ENCODE measurements at places on chromosomes 3 and 15.

- no peak for DNase-seq
These were observed 307.6 kb upstream of the LRRFIP2 start for GRCh38 chr3:37481982-37482381.

GRCh38 chr15:29113336-29114220, 156.0 kb downstream of the NSMCE3 start:
- no peak for DNase-seq

DNA sequence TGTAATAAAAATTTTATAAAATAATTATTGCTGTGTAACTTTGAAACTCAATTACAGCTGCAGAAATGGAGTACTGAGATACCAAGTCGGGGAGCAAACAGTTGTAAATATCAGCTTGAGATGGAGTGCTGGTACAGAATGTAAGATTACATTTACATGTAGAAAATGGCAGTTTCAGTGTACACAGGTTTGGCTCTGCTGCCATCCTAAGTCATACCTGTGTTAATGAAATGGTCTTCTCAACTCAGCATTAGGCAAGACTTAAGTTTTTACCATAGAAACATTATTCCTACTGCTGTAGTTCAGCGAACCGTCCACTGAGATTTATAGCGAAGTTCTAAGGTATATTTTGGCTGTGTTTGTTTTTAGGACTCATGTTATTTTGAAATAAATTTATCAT, 110.1 kb upstream of the TBL1XR1 start:
- DNase-seq: no peak

DNA sequence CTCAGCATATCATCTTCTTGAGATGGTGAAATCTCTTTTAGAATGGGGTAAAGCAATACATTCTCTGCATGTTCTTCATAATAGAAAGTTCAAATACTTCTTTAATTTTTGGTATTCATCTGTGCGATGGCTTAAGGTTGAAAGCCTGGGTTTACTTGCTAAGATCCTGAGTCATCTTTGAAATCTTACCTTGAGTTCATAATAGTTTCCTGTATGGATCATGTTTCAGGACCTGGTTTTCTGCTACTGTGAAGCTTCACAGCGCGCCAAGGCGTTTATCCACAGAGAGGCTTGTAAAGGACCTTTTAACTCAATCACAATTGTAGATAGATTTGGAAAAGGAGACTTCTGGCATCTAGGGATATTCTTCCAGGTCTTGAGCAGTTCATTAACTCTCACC, 39.0 kb downstream of the MED12L start:
- no peak for DNase-seq

- DNase-seq: no peak
These were observed 56.6 kb downstream of the CEP63 start for GRCh38 chr3:134542287-134542958.

- DNase-seq: no peak
These were observed 40.8 kb upstream of the ABHD17C start for GRCh38 chr15:80654299-80654698.

DNA sequence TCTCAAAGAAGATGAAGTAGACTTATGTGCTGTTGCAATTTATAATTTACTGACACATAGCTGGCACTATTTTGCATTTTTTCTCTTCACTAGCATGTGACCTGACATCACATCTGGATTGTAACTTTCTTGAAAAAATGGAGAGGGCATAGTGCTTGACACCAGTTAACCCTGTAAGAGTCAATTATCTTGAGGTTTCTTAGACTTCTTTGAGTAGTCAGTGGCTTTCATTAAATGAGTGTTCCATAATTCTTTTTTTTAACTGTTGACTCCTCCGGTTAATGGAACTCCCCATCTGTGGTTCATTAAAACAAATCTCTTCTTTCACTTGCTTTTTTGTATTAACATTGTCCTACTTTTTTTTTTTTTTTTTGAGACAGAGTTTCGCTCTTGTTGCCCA, 16.9 kb upstream of the PRKCI start:
- DNase-seq: no peak

DNA sequence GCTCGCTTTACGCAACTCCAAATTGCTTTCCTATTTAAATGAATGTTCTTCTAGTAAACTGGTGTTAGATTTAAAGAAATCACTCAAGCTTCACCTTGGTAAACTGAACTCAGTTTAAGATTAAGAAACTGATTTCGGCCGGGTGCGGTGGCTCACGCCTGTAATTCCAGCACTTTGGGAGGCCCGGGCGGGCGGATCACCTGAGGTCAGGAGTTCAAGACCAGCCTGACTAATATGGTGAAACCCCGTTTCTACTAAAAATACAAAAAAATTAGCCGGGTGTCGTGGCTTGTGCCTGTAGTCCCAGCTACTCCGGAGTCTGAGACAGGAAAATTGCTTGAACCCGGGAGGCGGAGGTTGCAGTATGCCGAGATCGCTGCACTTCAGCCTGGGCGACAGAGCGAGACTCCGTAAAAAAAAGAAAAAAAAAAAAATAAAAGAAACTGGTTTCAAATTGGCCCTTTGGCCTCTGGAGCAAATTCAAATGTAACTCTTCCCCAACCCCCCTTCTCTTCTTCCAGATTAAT, 1.7 kb downstream of the SKIL start:
- no peak for DNase-seq

- no peak for DNase-seq
These were observed 805 bp upstream of the PARP16 start for GRCh38 chr15:65287520-65287855.

- no peak for DNase-seq
These were observed 48.9 kb downstream of the SSUH2 start for GRCh38 chr3:8595695-8596115.

GRCh38 chr15:26325495-26325894, 447.4 kb downstream of the GABRB3 start:
- no peak for DNase-seq

DNA sequence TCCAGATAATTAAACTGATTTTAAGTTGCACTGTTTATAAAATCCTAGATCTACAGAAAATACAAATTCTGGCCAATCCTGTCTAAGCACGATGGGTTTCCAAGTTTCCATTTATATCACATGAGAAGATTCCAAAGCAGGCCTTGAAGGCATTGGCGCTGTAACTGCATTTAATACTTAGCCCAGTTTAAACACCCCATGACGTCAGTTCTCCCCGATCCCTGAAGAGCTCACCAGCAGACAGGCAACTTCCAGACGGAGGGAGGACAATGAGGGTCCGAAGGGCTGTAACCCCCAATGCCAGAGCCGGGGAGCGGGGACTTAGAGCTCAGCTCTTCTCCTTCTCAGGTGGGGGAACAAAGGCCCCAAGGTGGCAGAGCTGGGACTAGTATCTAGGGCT, 117.3 kb downstream of the XXYLT1 start:
- no peak for DNase-seq

- peak; percentile 37 for DNase-seq
These were observed 285.9 kb downstream of the XXYLT1 start for GRCh38 chr3:194985031-194985578.

DNA sequence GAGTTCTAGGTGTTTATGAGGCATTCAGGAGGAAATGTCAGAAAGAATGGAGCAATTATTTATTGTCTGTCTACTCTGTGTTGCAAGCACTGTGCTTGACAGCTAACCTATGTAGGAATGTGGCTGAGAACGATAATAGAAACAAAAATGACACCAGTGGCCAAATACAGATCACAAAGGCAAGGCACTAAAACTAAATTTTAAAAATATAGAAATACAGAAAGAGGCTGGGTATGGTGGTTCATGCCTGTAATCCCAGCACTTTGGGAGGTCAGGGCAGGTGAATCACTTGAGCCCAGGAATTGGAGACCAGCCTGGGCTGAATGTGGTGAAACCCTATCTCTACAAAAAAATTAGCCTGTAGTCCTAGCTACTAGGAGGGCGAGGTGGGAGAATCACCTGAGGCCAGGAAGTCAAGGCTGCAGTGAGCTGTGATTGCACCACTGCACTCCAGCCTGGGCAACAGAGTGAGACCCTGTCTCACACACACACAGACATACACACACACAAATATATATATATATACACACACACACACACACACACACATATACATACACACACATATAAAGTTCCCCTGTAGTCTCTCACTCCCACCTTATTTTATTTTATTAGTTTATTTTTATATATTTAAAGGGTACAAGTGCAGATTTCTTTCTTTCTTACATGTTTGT, 6.0 kb downstream of the PRKCI start:
- no peak for DNase-seq

- DNase-seq: no peak
These were observed 40.8 kb downstream of the RPLP1 start for GRCh38 chr15:69493406-69493805.

- DNase-seq: no peak
These were observed 130.1 kb downstream of the UACA start for GRCh38 chr15:70633103-70633831.

- no peak for DNase-seq
These were observed 332.3 kb downstream of the ERC2 start for GRCh38 chr3:56135941-56136340.

DNA sequence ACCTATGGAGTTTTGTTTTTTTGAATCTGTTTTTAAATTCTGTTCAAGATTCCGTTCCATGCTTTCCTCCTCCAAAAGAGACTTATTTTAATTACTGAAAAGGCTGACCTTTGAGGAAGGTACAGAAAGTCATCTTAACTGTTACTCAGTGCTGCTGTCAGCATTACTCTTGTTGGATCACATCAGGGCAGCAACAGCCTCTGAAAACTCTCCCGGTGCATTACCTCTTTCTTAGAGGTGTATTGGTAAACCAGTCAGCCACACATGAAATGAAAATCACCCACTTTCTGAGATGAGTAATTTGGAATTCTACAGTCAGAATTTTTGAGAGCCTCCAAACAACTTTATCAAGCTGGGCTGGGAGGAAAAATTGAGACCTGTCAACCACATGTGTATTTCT, 88.5 kb upstream of the LIMD1 start:
- DNase-seq: no peak

- no peak for DNase-seq
These were observed 26.4 kb upstream of the GLCE start for GRCh38 chr15:69133862-69134519.

- DNase-seq: no peak
These were observed 21.3 kb downstream of the MDFIC2 start for GRCh38 chr3:70291097-70291482.

- peak; percentile 58 for DNase-seq
These were observed at the start of gene DUSP7 for GRCh38 chr3:52056521-52056967. DUSP7 (minus strand) TSS chr3:52056571; CDS start chr3:52056366, 205 bp downstream.

DNA sequence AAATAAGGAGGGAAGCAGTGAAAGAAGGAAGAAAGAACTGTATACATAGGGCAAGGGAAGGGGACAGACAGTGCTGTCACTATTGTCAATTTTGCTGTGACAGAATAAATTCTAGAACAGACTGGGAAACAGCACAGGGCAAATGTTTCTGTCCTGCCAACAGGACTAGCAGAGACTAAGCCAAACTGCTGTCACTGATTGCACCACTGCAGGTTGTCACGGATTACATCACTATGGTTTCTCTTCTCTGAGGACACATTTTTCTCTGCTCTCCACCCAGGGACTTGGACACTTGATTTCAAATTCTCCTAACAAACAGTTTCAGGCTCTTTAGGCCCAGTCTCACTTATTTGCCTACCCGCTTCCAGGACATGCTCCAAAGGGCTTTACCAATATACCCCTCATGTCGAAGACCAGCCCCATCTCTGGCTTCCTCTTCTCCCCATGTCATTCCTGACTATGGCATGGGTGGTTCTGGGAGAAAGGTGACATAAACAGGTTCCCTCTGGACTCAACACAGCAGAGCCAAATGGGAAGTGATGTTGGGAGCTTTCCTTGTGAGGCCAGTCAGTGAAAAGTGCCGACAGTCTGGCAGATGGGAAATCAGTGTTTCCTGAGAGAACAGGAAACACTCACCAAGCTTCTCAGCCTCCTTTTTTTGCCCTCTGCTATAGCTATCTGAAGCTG, 70.2 kb upstream of the ST3GAL6 start:
- no peak for DNase-seq

GRCh38 chr15:57345584-57345983, 30.7 kb upstream of the CGNL1 start:
- no peak for DNase-seq

GRCh38 chr3:123658852-123659206, 74.0 kb upstream of the HACD2 start:
- DNase-seq: no peak

GRCh38 chr3:45210308-45211041, 15.6 kb downstream of the TMEM158 start:
- peak; percentile 71 for DNase-seq

DNA sequence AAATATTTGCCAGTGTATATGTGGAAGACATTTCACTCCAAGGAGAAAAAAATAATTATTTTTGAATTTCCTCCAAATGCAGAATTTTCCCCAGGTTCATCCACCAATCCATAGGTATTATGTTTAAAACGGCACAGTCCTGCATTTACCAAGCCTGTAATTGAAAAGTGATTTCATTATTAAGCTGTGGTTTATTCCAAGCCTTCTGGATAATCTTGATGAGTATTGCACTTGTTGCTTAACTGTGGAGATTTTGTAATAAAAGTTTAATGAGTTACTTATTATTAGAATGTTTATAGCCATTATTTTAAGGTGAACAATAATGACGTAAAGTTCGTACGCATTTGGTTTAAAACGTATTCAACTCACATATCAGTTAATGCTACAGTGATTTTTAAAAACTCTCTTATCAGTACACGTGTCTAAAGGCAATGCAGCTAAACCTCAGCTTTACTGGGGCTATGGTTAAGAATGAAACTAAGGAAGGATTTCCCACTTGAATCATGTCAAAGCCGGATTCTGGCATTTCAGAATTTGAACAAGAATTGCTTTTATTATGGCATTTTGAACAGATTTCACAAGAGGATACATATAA, 283.9 kb downstream of the MECOM start:
- DNase-seq: no peak

DNA sequence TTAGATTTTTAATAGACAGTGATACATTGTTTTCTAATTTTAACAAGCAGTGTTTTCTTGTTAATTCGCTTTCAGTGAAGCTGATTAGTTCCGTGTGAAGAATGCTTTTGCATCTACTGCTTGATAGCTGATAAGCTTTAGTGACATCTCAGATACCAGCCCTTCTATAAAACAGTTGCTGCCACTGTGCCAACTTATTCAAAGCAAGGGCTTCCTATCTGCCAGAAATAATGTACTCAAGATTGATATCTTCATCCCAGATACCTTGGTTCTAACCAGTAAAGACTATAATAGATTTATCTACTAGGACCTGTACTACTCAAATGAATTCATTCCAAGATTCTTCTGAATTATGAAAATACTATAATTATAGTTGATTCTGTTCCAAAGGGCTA, 30.4 kb downstream of the RARB start:
- no peak for DNase-seq

DNA sequence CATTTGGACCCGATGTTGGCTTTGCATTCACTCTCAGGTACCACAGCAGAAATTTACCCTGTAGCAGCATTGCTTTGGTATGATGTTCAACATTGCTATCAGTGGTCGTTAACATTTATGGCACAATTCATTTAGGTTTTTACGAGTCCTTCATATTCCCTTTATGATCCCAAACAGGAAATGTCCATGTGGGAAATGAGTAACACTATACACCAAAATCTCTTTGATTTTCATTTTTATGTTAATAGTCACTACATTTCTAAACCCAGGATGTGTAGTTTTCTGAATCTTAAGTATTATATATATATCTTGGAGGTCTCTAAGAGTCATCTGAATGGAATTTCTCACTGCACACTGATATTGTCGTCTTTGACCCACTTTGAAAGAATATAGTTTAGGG, 78.5 kb upstream of the RBMS3 start:
- DNase-seq: no peak
